ENCODE measurements at places on chromosomes 13 and 19.

GRCh38 chr19:4803736-4804695 is 12.5 kb downstream of the FEM1A start:
- no peak for DNase-seq

- peak; percentile 81 for DNase-seq
Observed at GRCh38 chr19:31516756-31517155, 167.5 kb upstream of the TSHZ3 start.

DNA sequence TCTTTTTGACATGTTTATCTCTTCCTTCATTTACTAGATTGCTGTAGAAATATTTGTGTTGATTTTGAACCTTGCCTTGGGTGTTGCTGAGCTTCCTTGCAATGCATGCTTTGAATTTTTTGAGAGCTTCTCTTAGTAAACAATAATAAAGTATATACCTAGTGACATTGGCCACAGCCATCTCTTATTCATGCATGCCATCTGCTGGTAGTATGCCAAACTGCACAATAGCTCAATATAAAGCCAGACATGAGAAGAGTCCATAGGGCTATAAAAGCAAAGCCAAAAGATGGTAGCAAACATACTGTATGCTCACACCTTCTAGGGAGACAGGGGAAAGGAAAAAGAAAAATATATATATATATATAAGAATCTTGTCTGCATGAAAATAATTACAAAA is 18.9 kb upstream of the ZSCAN5A start:
- DNase-seq: no peak

GRCh38 chr13:48535766-48536165 is 2.9 kb upstream of the RCBTB2 start:
- DNase-seq: no peak

DNA sequence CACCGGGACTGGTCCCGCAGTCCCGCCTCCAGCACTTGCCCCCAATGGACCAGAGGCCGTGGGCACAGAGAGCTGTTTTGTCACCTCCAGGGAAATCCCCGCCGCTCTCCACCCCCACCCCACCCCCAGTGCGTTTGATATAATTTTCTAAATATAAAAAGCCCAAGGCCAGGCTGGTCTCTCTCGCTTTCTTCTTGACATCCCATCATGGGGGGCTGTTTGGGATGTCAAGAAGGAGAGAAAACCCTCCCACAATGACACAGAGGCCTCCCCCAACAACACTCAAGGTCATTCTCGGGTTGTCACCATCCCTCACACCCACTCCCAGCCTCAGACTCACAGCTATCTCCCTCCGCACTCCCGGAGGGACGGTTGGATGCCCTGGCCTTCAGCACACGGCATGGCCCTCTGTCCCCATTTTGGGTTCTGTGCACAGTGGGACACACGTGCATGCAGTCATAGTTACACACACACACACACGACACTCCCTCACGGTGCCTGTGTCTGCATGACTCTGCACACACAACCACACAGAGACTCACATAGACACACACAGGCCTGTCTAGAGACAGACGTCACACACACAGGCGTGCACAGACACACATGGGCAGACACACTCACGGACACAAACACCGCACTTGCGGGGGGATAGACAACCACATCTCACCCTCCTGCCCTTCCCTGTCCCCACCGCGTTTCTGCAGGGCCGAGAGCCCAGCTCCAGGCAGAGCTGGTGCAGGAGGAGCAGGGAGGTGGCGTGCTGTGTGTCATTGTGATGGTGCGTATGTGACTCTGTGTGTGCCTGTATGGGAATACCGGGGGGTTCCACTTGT is 4.8 kb upstream of the NFIC start:
- DNase-seq: no peak

DNA sequence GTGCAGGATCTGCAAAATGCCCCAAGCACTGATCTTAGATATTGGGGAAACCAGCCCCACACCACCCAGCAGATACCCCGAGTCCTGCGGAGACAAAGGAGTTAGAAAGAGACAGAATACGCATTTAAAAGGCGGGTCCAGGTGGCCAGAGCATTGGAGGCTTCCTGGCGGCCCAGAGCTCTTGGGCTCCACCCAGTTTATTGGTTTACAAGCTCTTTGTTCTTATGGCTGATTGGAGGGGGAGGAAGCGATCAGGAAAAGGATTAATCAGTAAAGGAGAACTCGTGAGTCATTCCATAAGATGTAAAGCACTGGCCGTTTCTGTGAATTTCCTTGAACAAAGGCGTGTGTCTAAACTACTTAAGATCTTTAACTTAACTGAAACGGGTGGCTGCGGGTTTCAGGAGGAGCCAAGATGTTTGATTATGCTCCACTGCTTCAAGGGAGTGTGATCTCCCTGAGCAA is 926 bp downstream of the ZNF587 start:
- no peak for DNase-seq

- DNase-seq: no peak
Observed at GRCh38 chr19:51467864-51468544, 9.8 kb upstream of the SIGLEC8 start.

GRCh38 chr19:27736225-27736624 is 1476.7 kb downstream of the UQCRFS1 start:
- DNase-seq: no peak

GRCh38 chr19:1942934-1943555 is 2.1 kb downstream of the CSNK1G2 start:
- no peak for DNase-seq

DNA sequence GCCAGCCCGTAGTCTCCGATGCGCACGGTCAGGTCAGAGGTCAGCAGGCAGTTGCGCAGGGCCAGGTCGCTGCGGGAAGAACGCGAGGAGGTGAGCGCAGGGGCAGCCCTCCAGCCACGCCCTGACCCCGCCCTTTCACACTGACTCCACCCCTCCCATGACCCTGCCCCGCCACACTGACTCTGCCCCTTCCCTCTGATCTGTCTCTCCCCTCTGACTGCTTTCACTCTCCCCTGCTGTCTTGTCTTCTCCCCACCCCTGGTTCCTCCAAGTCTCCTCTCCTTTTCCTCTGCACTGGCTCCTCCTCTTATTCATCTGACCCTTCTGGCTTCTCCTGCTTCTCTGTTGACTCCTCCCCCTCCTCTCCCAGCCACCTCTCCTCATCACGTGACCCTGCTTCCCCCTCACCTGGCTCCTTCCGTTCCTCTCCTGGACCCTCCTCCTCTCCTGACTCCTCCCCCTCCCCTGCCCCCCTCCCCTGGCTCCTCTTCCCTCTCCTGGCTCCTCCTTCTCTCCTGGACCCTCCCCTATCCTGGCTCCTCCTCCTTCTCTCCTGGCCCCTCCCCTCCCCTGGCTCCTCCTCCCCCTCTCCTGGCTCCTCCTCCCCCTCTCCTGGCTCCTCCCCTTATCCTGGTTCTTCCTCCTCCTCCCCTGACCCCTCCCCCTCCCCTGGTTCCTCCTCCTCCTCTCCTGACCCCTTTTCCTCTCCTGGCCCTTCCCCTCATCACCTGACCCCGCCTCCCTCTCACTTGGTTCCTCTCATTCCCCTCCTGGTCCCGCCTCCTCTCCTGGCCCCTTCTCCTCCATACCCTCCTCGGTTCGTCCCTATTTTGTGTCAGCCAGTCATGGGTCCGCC is 9.9 kb downstream of the LMTK3 start:
- DNase-seq: no peak

DNA sequence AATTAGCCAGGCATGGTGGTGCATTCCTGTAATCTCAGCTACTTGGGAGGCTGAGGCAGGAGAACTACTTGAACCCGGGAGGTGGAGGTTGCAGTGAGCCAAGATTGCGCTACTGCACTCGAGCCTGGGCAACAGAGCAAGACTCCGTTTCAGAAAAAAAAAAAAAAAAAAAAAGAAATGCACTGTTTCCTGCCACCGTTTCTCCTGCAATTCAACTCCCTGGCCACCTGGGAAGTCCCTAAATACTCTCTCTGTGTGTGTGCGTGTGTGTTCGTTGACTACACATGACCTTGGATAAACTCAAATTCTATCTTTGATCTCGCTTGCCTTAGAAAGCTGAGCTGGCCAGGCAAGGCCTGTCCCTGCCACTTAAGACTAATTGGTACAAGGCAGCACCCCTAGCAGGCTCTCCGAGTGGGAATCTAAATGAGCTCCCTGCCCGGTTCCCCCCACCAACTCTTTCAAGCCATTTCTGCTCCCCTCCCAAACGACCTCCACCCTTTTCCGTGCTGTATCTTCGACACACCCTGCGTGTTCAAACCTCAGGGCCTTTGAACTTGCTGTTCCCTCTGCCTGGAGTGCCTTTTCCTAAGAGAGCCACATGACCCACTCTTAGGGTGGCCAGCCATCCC is 5.2 kb upstream of the BCAT2 start:
- DNase-seq: no peak

DNA sequence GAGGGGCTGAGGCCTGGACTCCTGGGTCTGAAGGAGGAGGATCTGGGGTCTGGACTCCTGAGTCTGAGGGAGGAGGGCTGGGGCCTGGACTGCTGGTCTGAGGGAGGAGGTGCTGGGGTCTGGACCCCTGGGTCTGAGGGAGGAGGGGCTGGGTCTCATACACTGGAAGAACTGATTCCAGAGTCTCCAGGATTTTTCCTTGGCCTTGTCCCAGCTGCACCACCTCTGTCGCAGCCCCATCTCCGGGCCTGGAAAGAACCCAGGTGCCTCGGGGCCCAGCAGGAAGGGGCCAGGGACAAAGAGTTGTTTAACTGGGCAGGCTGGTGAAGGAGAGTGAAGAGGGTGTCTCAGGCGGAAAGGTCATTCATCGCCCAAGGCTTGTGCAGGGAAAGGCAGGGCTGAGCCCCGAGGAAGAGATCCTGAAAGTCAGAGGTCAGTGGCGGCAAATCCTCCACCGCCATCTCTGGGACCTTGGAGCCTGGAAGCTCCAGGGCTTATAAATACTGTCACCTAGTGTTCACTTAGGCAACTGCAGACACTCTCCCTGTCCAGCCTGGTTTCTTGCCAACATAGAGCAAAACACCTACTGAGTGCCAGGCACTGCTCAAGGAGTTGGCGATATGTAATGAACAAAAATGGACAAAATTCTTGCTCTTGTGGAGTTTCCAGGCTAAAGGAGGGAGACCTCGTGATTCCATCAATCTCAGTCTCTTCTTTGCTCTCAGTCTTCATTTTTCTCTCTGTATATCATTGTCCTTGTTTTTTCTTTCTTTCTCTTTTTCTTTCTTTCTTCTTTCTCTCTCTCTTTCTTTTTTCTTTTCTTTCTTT is 4.4 kb upstream of the KCNN4 start:
- no peak for DNase-seq

DNA sequence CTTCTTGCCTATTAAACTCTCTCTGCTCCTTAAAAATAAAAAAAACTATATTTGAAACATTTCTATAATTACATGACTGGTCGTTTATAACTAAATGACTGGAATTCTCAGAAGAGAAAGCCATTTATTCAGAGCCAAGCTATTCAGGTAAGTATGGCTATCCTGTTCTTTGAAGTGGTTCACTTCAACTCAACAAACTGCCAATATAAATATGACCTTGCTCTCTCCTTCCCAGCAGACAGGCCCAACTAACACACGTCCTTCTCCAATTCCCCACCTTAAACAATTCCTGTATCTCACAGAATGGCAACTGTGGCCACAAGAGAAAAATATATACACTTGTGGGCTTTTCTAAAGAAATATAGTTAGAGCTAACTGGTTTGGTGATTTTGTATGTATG is 153.9 kb downstream of the MIPEP start:
- DNase-seq: no peak

GRCh38 chr13:43134868-43135267 is 111.5 kb downstream of the DNAJC15 start:
- no peak for DNase-seq

GRCh38 chr19:16202320-16203255 is 4.9 kb downstream of the AP1M1 start:
- no peak for DNase-seq
